ENCODE measurements at places on chromosomes 1 and 21.

GRCh38 chr1:229759586-229759985 lies 133.5 kb downstream of the URB2 start:
- no peak for DNase-seq

DNA sequence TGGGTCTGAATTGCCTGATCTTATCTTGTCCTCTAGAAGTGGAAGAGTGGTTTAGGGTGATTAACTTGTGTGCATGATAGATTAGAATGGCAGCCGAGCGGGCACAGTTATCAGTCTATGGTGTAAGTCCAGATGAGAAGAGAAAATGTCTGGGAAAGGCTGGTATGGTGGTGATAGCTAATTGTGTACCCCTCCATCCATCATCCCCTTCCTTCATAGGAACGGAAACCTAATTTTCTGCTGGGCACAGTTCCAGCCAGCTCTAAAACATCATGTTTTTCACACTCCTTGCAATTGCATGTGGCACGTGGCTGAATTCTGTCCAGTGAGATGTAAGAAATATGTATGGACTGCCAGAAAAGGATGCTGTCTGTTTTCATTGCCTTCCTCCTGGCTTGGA lies 40.9 kb upstream of the ZP4 start:
- no peak for DNase-seq

DNA sequence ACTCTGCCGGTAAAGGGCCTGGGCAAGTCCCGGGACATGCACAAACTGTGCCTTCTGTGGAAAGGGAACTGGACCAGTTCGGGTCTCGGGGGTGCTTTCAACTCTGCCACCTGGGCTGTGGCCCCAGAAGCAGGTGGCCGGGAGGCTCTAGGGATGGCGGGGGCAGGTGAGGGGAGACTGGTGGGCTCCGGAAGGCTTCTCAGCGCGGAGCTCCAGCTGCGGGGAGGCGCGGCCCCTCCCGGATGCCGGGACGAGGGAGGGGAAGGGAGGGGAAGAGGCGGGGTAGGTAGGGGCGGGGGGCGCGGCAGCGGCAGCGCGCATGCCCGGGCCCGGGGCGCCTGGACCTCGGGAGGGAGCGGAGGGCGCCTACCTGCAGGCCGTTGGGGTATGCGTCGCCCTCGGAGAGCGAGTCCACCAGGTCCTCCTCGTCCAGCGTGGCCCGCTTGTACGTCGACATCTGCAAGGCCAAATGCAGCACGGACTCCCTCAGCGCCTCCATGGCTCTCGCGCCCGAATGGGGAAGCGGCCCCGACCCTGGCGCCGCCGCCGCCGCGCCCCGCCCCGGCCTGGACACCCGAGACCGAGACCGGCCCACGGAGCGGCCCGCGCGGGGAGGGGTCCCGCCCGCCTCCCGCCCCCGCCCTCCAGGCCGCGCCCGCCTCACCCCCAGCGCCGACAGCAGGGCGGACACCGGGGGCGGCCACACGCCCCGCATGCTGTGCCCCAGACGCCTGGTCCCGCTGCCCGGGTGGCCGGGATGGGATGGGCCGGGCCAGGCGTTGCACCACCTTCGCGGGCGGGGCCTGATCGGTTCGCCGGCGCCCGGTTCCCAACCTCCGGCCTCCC lies at the start of gene ECE1:
Gene ECE1 (minus strand): TSS at position 764 of the 846 bp plus-strand sequence. CDS start 49 bp downstream, at position 715.
- peak; percentile 74 for DNase-seq

DNA sequence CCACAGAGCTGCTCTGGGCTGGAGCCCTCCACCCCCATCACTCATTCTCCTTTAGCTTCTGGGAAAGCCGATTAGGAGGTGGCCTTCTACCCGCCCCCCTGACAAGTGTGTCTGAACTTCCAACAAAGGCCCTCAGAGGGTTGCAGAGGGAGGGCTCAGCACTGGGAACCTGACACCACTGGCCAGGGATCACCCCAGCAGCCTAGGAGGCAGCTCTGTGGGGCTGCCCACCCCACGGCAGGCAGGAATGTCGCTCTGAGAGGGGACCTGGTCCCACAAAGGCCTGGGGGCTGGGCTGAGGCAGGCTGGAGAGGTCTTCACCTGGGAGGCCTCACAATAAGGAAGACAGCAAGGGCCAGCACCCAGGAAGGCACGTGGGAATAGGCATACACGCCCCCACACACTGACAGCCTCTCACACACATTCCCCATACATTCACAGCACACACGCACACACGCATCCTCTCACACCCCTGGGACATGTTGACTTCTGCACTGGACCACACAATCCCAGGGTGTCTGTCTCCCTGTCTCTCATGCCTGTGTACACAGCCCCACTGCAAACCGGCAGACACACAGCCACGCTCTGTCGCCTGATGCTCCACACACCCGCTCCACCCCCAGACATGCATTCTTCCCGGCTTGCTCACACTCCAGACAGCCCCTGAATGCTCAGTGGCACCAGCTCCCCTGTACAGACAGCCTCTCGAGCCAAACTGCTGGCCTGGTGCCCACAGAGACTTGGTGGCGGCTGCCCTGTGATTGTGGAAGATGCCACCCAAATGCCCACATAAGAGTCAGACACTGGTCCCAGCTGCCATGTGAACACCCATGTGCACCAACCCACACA lies 30.7 kb downstream of the DMBX1 start:
- DNase-seq = no peak

GRCh38 chr1:246971090-246971721 lies 36.7 kb downstream of the ZNF695 start:
- DNase-seq = peak; percentile 62

DNA sequence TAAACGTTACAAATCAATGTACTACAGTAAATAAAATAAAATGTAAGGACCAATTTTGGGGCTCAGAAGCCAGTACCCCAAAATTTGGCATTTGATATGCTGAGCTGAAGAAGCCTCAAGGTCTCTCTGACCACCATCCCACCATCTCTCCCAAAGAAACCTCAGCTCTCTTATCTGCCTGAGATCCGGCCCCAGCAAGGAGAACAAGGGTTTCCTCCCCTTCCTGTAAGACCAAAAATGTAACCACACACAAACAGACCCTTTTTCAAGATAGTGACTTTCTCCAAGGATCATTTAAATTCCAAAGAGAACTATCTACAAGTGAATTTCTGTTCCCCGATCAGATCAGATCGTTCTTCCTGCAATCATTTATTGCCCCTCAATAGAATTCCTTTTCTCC lies 68.1 kb upstream of the SLC45A1 start:
- no peak for DNase-seq

GRCh38 chr1:6819246-6820040 lies 34.2 kb downstream of the CAMTA1 start:
- DNase-seq = no peak

DNA sequence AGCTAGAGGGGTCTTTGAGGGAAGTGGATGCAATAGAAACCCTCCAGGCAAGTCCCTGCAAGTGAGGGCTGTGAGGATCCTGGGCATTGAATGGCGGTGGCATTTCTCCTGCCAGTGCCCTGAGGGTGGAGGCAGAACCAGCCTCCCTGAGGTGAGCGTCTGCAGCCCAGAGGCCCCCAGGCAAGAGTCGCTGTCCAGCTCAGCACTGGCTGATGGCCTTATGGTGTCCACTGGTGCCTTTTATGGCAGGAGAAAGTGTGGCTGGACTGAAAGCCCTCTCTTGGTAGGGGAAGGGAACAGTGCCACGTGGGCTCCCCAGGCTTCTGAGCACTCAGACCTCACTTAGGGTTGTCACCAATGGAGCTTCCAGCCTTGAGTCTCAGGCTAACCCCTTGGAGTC lies 77.3 kb downstream of the SH3BGR start:
- no peak for DNase-seq

GRCh38 chr1:167452483-167452882 lies 65.8 kb downstream of the CD247 start:
- no peak for DNase-seq

DNA sequence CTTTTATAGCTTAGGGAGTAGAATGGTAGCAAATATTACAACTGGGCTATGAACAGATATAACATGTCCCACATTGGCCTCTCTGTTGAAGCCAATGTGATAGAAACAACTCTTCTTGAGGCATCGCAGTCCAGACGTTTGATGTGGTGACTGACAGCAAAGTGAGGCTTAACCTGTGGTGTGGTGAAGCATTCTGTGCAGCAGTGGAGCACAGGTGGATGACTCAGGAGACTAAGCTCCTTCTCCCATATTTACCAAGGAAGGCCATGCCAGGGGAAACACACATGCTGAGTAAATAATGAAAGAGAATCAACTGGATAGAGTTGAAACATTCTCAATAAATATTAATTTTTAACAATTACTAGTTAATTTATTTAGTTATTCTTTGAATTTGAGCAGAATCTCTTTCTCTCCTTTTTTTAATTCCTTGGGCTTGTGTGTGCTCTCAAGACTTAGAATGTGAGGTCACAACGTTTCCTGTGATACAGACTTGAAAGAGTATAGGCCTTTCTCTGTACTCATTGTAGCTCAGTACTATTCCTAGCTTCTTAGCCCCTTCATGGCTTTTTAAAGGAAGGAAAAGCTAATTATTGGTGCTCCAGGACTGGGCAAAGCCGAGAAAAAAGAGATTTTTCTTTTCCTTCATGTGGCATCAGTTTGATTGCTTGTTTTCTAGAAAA lies 17.6 kb downstream of the CRB1 start:
- no peak for DNase-seq

DNA sequence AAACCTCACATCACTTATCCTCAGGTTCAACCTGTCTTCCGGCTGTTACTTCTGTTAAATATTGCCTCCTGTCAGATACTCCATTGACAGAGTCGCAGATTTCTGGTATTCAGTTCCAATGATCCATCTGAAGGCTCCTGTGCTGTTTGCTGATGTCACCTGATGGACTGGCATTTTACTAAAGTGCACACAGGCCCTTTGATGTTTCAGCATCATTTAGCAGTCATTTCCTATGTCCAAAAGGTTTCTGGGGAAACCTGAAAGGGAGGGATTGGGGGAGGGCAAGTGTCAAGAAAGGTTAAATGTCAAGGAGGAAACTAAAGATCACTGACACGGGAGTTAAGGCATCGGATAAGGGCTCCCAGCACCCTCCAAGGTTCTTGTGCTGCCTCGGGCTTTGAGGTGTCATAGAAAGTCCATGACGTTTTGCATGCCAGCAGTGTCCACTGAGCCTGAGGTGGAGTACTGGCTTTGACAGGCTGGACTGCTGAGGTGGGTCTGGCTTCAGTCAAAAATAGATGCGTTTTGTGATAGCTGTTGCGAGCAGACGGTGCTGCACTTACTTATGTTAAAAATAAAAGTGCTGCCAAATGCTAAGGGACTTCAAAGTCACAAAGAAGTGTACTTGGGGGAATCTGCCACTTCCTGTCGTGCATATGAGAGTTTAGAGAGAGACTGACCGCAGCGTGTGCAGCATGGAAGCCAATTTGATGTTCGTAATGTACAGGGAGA lies 30.8 kb downstream of the XCL2 start:
- DNase-seq = no peak

DNA sequence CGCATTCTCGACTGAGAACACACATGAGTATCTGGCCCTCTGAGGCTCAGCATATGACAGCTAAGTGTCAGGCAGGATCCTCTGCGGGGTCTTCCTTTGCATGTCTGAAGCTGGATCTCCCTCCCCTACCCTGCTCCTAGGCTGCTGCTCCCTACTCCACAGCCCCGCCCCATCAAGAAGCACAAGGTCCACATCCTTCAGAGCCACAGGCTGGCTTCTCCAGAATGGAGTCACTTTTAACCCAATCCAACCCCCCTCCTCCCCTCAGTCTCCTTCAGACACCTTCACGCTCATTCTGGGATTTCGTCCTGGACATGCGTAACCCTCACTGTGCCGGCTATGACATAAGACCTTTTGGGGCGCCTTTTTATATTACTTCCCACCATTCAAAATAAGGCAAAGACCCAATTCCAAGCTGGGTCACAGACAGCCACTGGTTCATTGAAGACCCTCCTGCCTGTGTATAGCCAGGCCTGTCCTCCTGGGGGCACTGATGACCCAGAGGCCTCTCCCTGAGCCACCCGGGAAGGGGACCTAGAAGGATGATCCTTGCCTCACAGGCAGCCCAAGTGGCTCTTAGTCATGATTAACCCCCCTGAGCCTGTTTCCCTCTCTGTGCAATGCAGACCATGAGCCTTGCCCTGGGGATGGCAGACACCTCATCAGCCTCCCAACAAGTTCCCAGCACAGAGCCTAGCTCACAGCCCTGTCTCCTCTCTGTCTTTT lies 4.7 kb downstream of the ADGRB2 start:
- no peak for DNase-seq

GRCh38 chr1:191641420-191642260 lies 516.6 kb upstream of the RGS18 start:
- no peak for DNase-seq

DNA sequence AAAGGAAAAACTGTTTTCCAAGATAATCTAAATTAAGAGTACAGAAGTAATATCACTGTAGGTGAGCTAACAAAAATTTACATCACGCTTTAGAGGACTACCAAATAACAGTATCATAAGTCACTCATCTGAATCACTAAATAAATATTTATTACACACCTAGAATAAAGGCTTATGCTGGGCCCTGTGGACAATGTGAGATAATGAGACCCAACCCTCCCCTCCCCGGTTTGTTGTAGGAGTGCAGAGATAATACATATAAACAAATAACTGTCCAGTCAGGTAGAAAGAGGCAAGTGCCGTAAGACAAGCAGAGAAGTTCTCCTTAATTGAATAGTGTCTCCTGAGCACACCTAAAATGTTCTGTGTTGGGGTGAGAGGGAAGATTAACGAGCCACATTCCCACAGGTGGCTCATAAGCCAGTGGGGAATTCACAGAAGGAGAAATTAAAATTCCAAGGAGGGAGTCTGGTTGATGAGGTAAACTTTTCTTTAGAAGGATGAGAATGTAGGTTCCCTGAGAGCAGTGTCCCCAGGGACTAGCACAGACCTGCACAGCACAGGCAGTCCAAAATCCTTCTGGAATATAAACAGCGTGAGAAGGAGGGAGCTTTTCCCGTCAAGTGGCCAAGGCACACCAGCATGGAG lies 241.4 kb downstream of the NFIA start:
- no peak for DNase-seq

- DNase-seq = peak; percentile 91
Observed at GRCh38 chr1:23895082-23895481, 18.1 kb downstream of the CNR2 start.

DNA sequence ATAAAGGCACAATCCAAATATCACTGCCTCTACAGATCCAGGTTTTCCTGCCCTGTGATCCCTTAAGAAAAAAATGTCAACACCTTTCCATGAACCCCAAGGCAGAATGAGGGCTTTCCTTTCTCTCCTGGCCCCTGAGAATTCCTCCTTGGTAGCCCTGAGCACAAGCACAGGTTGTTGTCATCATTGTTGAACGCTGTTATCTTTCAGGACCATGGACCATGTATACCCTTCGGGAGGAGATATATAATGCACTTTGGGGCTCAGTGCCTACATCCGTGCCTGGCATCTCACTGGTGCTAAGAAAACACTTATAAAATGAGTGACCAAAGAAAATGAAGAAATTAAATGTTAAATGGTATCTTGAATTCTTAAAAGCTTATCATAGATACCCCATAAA lies 296.2 kb downstream of the SETD4 start:
- DNase-seq = no peak
